ENCODE measurements at places on chromosomes 1 and 21. TPM values are rescaled to one million over a fixed set of nuclear protein-coding genes. Genes with fewer than 3 reads are reported as not detected.

DNA sequence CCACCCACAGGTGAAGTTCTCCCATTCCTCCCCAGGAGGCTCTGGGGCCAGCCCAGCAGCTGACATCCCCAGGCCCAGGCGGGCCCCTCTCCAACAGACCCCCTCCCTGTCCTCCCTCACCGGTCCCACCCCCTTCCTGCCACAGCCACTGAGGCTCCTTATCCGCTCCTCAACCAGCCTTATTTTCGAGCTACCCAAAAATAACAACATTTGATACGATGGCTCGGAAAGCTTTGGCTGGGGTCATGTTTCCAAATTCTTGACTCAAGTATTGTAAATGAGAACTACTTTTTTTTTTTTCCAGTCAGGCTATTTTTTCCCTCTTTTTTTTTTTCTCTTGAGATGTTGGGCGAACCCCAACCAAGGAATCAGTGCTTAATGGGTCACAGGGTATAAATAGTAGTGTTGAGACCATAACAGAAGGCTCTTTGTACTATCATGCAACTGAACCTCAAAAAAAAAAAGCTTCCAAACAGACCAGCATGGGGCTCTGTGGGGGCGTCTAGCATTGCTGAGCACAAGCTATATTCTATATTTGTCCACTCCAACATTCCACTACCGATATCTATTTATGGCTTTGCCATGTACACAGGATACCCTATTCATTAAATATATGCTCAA is 27.2 kb downstream of the IRF2BP2 start:
- no peak for DNase-seq

DNA sequence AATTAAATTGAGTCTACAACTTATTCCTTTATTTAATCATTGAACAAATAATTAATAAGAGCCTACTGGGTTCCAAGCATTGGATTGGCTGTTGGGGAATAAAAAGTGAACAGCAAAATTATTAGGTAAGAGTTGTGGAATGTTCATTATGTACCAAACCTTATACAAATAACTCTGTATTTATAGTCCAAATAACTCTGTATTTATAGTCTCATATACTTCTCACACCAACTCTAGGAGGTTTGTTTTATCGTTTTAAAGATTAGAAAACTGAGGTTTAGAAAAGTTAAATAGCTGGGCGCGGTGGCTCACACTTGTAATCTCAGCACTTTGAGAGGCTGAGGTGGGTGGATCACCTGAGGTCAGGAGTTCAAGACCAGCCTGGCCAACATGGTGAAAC is 40.6 kb downstream of the RGS2 start:
- DNase-seq, result no peak

DNA sequence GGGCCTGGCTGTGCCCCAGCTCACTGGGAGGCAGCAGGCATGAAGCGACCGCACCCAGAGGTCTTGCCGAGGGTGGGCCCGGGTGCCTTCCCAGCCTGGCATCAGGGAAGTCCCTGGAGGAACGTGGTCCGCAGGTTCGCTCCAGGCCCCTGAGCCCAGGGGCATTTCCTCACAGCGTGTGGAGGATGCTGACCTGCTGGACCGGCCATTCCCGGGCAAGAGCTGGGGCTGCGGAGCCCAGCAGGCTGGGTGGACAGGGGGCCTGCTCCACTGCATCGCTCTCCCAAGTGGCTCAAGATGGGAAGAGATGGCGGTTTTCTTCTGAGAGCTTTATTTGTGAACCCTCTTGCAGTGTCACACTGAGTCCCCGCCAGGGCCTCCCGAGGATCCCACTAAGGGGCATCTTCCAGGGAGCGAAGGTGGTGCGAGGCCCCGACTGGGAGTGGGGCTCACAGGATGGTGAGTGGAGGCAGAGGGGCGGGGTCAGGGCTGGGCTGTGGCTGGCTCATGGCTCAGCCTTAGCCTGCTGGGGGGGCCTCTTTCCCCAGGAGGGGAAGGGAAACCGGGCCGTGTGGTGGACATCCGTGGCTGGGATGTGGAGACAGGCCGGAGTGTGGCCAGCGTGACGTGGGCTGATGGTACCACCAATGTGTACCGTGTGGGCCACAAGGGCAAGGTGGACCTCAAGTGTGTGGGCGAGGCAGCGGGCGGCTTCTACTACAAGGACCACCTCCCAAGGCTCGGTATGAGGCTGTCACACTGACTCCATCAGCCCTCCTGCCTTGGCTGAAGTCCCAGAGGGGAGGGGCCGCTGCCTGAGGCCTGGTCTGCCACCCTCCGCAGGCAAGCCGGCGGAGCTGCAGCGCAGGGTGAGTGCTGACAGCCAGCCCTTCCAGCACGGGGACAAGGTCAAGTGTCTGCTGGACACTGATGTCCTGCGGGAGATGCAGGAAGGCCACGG is 7.2 kb upstream of the MMP23B start:
- no peak for DNase-seq

- no peak for DNase-seq
These were observed 174.2 kb downstream of the TNR start for GRCh38 chr1:175569117-175569743.

DNA sequence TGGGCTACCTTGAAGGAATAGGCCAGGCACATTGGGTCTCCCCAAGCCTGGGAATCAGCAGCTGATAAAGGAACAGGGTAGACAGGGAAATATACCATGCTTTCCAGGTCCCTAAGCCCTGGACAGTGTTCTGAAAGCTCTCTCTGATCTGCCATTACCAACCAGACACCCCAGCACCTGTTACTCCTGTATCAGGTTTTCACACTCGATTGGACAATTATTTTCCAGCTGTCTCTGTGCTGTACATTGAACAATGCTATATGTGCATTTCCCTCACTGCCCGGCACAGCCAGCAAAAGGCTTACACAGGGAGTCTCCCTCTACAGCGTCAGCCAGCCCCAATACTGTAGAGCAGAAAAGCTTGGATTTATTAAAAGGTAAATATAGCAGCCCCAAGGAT is 4.7 kb downstream of the CFAP45 start:
- DNase-seq, result no peak

- no peak for DNase-seq
These were observed 15.1 kb upstream of the PADI3 start for GRCh38 chr1:17233675-17234320.

DNA sequence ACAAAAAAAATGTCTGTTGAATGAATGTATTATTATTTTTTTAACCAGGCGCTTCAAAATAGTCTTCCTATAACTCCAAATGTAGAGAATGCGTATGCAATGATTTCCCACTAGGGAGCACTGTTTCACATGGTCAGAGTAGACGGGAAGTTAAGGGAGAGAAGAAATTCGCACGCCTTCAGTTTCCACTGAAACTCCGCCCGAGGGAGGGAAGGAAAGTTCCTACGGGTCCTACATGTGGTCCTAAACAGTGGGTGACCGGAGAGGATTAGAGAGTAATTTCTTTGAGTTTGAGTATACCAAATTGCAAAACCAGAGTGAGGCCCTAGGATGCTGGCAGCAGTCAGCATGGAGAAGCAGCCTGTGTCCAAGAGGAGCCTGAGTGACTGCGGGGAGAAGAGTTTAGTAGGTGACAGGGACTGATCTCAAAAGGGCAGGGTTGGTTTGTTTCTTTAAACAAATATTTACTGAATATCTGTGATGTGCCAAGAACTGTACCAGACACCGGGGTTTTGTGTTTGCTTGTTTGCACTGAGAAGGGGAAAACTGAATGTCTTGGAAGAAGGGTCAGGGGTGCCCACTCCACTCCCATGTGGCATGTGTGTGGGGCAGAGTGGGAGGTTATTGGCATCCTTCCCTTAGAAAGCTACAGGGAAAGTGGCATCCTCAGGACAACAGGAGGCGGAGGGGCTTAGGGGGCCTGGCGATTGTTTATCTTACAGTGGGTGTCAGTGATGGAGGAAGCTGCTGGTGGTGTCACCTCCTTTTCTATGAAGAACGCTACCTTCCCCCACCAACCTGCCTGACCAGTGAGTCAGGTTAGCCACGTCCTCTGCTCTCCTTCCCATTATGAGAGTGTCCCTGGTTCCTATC is 22.8 kb downstream of the RNU5D-1 start:
- DNase-seq, result no peak

- no peak for DNase-seq
These were observed 9.2 kb upstream of the PEF1 start for GRCh38 chr1:31653717-31654473.

DNA sequence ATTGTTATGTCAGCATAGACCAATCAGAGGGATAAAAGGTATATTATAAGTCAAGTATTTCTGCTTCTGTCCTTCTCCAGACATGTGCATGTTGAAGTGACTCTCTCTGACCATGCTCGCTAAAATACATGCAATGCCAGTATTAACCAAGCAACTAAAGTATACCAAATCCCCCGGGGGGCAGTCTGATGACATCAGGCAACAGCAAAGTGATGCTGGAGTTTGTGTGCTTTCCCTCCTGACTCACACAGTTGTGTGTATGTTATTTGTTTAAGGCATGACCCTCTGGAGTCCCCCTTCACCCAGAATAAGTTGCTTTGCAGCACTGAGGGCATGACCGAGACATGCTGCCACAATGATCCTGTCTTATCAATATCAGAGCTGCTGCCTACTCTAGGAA is 2.1 kb downstream of the BRINP2 start:
- DNase-seq, result no peak

- DNase-seq, result no peak
These were observed 24.7 kb upstream of the POGK start for GRCh38 chr1:166814611-166815010.

Gene RPS6KA1
- polyA plus RNA-seq, result 21.3 TPM

Gene BTBD19
- polyA plus RNA-seq, result 12.7 TPM

Gene HSD11B1
- polyA plus RNA-seq, result 0.32 TPM

Measured in renal cortex interstitium (tissue), 15 donors.